MG63 (cell line): ENCODE measurements at places on chromosomes 2 and 18. TPM values are rescaled to one million over a fixed set of nuclear protein-coding genes. Genes with fewer than 3 reads are reported as not detected.

DNA sequence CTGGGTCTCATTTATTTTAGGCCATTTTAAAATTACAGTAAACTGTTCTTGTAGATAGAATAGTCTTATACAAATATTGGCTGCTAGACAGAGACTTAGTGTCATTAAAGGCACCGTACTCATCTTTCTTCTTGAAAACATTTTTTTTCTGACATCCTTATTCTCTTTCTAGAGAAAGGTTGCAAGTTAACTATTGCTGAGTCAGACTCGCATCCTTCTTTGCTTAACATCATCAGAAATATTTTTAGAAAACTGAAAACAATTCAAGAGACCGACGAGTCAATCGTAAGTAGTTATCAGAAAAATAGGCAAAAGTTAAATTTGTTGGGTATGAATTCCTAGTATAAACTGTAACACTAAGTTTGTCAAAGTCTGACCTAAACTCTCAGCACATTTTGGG lies 72.2 kb downstream of the HNMT start:
- no peak for DNase-seq

- no peak for DNase-seq
Observed at GRCh38 chr2:216658757-216659156, 25.5 kb downstream of the IGFBP2 start.

SNTG2 gene
- total RNA-seq, result not detected in 2 replicates

DNA sequence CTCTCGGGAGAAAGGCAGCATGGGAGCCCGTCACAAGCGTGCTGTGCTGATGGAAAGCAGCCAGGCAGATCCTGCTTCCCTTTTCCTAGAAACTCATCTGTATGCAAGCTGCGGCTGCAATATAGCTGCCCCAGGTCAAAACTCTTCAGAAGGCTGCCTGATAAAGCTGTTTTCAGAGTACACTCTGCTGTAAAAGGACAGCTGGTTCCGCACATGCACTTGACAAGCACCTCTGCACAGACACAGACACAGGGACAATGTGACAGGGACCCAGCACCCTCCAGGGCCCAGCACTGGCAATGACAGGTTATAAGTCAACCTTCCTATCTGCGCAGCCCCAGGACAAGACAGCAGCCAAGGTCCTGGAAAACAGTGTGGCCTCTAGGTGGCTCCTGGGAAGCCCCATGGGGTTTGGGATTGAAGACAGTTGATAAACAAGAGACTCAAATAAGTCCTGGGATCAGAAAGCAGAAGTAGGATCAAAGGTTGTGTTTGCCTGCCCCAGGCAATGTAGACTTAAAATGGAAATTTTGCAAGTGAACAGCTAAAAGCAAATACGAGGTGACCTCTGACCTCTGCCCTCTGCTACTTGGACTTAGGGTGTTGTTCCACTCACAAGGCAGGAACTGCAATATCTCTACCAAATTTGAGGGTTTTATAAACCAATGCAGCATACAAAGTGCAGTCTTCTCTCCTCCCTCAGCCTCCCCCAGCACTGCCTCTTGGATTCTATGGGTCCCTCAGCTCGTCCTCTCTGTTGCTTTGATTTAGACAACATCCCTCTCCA lies 16.9 kb downstream of the SLC66A2 start:
- DNase-seq, result no peak

GRCh38 chr2:169598982-169599381 lies 14.8 kb downstream of the PPIG start:
- DNase-seq, result no peak

SP140 gene
- total RNA-seq, result 0.17 and 0.56 TPM in 2 replicates
